Ecto neural progenitor cell (in vitro differentiated cells): ENCODE measurements at places on chromosomes 6 and 20.

DNA sequence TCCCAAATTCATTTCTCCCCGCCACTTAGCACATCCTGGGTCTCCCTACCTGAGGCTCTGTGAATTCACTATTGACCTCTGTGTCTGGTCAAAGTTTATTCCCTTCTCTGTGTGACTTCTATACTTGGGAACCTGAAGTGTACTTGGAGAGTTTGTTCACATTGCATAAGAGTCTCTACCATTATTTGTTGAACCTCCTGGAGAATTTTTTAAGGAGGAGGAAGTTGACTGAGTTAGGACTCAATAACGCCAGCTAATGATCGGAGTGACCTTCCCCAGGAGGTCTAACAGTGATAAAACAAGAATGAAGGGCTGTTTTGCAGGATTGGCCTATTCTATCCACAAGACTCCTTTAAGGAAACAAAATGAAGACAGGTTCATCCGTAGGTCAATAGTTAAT is 23.6 kb downstream of the STMND1 start:
- DNase-seq = no peak

DNA sequence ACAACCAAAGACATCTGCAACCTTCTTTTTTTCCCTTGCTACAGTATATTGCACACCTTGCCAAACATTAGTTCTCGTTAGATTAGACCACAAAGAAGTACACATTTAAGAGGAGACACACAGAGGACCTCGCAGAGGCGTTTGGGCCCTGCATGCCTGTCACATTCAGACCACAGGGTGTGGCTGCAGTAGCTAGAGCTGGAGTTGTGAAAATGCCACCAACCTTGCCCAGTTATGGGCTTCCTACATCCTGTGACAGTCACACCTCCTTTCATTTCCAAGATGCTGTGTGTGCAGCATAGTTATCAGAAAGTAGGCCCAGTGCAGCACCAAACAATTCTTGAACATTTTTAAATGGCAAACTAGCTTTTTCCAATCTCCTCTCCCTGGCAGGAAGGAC is 2.4 kb downstream of the SYNE1 start:
- DNase-seq = no peak

GRCh38 chr6:17004269-17004668 is 97.6 kb upstream of the STMND1 start:
- DNase-seq = no peak

GRCh38 chr20:49649672-49650071 is 64.0 kb downstream of the B4GALT5 start:
- no peak for DNase-seq

DNA sequence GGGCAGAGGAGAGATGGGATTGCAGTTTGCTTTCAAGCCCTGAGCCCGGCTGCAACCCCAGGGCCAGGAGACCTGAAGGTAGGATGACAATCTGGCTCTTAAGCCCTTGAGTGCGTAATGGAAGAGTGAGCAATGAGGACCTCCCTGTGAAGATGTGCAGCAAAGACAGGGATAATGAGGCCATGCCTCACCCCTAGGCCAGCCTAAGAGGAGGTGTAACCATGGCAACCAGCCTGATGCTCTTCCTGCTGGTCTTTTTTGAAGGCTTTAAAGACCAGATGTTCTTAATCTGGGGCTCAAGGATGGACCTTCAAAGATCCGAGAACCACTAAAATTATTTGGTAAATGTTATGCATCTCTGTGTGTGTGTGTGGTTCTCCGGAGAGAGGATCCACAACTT is 8.2 kb downstream of the ARHGAP40 start:
- DNase-seq = no peak

GRCh38 chr6:53066874-53067706 is 1.9 kb downstream of the FBXO9 start:
- DNase-seq = no peak

DNA sequence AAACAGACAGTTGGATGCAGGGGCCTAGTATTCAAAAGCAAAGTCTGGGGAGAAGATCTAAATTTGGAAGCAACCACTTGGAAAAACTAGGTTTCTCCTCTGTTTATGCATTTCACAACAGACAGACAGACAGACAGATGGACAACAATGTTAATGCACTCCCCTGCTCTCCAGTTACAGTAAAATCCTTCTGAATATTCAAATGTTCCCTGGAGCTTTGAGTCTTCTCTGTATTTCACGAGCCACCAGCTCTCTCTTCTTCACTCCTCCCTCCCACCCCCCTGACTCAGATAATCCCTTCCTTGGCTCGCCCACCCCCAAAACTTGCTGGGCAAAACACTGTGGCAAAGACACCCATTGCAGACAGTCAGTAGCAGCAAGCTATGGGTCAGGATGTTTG is 129.3 kb upstream of the TOP1 start:
- DNase-seq = no peak

- DNase-seq = no peak
Measured at GRCh38 chr6:28724395-28724794, 198.7 kb downstream of the GPX5 start.

- DNase-seq = no peak
Measured at GRCh38 chr6:17032590-17032987, 69.3 kb upstream of the STMND1 start.

GRCh38 chr6:34231566-34232336 is 4.9 kb upstream of the HMGA1 start:
- DNase-seq = no peak

- DNase-seq = no peak
Measured at GRCh38 chr6:114997813-114998292, 655.0 kb upstream of the HS3ST5 start.

GRCh38 chr6:51529240-51529639 is 558.2 kb downstream of the PKHD1 start:
- DNase-seq = no peak

- DNase-seq = no peak
Measured at GRCh38 chr20:10616212-10616611, 57.6 kb downstream of the JAG1 start.

DNA sequence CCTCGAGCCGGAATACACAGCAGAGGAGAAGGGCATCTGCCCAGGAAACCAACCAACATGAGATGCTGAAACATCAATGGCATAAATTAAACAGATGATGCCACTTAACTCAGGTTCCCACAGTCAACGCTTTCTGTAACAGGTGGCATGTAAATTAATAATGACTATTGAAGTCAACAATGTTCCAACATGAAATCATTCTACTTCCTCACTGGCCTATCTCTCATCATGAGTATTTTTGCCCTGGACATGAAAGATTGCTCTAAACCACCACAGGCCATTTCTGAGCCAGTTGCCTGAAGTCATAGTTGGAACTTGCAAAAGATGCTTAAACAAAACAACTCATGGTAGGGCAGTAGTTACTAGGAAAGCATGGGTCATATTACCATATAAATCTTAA is 397.9 kb upstream of the JARID2 start:
- no peak for DNase-seq

GRCh38 chr6:93366506-93366905 is 52.9 kb downstream of the EPHA7 start:
- no peak for DNase-seq

- no peak for DNase-seq
Measured at GRCh38 chr20:16701296-16701695, 28.5 kb upstream of the SNRPB2 start.

GRCh38 chr20:23754731-23755130 is 4.0 kb upstream of the CST1 start:
- DNase-seq = no peak
